ENCODE measurements at places on chromosomes 4 and X.

- DNase-seq, result no peak
Measured at GRCh38 chrX:81378560-81378959, 176.7 kb downstream of the SH3BGRL start.

- no peak for DNase-seq
Measured at GRCh38 chr4:184432127-184432922, 42.0 kb downstream of the IRF2 start.

DNA sequence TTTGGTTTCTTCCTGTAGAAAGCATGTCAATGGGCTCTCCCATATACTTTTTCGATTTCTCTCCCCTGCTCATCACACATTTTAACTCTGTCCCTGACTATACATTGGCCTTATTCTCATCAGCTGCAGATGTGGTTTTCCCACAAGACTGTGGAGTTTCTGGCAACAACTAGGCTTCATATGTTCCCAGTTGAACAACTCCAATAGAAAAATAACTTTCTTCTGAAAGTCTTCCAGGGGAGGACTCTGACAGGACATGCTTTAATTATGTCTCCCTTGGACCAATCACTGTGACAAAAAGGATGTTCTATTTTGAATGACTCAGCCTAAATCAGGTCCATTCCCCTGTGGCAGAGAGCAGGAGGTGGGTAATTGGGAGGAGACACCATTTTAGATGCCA is 28.1 kb downstream of the SPANXC start:
- DNase-seq, result no peak

- no peak for DNase-seq
Measured at GRCh38 chrX:148811236-148811635, 310.8 kb downstream of the AFF2 start.

All from T-cell (primary cell).